Pancreas (tissue), 10 donors: ENCODE measurements at places on chromosomes 7 and 10. TPM values are rescaled to one million over a fixed set of nuclear protein-coding genes. Genes with fewer than 3 reads are reported as not detected.

DNA sequence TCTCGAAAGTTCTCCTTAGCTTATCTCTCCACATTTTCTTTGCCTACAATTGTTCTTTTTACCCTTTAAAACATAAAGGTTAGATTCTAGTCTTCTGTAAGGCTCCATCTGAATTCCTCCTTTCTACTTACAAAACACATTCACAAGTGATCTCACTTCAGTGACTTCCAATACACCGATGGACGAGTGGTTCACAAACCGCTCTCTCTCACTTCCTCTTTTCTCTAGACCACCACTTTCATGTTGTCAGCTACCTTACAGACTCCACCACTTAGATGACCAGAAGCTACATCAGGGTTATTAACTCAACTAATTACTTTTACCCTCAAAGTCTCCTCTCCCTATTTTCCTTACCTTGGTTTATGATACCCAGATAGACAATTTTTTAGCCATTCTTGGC, 11.8 kb downstream of the MET start:
- H3K4me1 ChIP-seq = peaks cover 4% of the 10 kb centered on the region
- H3K4me3 ChIP-seq = no peak overlapping the region
- DNase-seq = no peak
- H3K27me3 ChIP-seq = no peaks in the 10 kb centered on the region

- H3K4me1 ChIP-seq = no peaks in the 10 kb centered on the region
- no peak for DNase-seq
- H3K27me3 ChIP-seq = no peaks in the 10 kb centered on the region
- H3K27ac ChIP-seq = no peak overlapping the region
Measured at GRCh38 chr10:10626734-10627133, 390.9 kb upstream of the CELF2 start.

DNA sequence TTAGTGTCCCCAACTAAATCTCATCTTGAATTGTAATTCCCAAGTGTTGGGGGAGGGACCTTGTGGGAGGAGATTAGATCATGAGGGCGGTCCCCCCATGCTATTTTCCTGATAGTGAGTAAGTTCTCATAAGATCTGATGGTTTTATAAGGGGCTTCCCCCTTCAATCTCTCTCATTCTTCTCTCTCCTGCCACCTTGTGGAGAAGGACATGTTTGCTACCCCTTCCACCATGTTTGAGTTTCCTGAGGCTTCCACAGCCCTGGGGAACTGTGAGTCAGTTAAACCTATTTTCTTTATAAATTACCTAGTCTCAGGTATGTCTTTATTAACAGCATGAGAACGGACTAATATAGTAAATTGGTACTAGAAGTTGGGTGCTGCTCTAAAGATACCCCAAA, 365.6 kb downstream of the ANKRD7 start:
- H3K4me3 ChIP-seq = no peak overlapping the region
- no peak overlapping the region for H3K27ac ChIP-seq
- H3K36me3 ChIP-seq = no peaks in the 10 kb centered on the region
- DNase-seq = no peak

DNA sequence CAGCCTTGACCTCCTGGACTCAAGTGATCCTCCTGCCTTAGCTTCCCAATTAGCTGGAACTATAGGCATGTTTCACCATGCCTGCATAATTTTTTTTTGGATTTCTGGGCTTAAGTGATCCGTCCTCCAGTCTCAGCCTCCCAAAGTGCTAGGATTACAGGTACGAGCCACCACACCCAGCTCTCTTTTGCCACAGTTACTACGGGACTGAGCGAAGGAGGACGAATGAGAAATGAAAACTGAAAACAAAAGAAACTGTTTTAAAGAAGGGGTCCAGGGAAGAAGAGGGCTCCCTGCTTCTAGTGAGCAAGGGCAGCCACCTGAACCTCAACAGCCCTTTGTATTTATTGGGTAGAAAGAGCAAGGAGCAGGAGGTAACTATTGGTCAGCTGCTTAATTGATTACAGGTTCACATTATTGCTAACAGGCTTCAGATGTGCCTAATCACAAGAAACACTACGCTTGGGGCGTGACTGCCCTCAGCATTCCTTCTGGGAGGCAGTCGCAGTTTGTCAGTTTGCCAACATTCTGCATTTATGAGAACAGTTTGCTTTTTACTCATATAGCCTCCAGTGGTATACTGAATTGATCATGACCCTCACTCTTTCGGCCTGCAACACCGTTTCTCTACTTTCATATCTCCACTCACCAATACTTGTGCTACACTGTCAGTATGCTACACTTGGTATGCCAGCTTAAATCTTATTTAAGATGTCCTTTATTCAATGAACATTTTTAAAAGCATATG, 676.8 kb downstream of the DNAJB9 start:
- no peaks in the 10 kb centered on the region for H3K27me3 ChIP-seq
- no peak overlapping the region for H3K27ac ChIP-seq
- DNase-seq = peak; percentile 22
- H3K36me3 ChIP-seq = no peaks in the 10 kb centered on the region
- H3K4me3 ChIP-seq = no peak overlapping the region

GRCh38 chr10:124657806-124658205, 86.4 kb downstream of the FAM53B start:
- H3K27ac ChIP-seq = no peak overlapping the region
- H3K27me3 ChIP-seq = no peaks in the 10 kb centered on the region
- peak; percentile 15 for DNase-seq
- H3K4me1 ChIP-seq = no peaks in the 10 kb centered on the region
- no peaks in the 10 kb centered on the region for H3K36me3 ChIP-seq
- H3K4me3 ChIP-seq = no peak overlapping the region

GRCh38 chr10:59279991-59280505, 82.3 kb downstream of the FAM13C start:
- H3K27ac ChIP-seq = no peak overlapping the region
- DNase-seq = no peak
- no peaks in the 10 kb centered on the region for H3K4me1 ChIP-seq
- H3K4me3 ChIP-seq = no peak overlapping the region
- no peaks in the 10 kb centered on the region for H3K27me3 ChIP-seq

The CFAP69 gene
- 2.8 TPM for total RNA-seq

The NEUROD6 gene
- total RNA-seq = not detected

The ASNS gene
- total RNA-seq = 22.0 TPM
